Activated CD4-positive, alpha-beta memory T cell treated with anti-CD3 and anti-CD28 coated beads, Interleukin-2, amount 10 ng/mL, durations not matched to agents 7 days and 5 days (primary cell): ENCODE measurements at places on chromosomes 7 and 10. TPM values are rescaled to one million over a fixed set of nuclear protein-coding genes. Genes with fewer than 3 reads are reported as not detected.
A peak's percentile ranks its signal among the peaks of the same experiment; 100 is the strongest.

DNA sequence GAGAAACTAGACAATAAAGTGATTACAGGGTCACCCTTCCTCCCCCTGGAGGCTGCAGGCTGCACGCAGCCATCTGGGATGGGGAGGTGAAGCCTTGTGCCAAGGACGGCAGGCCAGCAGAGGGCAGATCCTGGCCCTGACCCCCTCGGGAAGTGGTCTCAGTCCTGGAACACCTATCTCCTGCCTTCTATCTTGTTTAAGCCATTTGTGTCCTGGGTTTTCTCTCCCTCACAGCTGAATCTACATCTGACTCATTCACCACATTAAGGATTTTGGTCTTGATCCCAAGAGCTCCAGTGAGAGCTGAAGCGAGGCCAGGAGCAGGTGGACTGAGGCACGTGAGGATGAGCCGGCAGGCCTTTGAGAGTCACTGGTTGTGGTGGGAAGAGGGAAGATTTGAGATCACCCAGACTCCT is 16.4 kb upstream of the PARP12 start:
- DNase-seq = no peak

GRCh38 chr7:147771344-147771743 is 819.2 kb upstream of the C7orf33 start:
- no peak for DNase-seq

GRCh38 chr7:147903536-147904218 is 686.9 kb upstream of the C7orf33 start:
- DNase-seq = no peak

- no peak for DNase-seq
Observed at GRCh38 chr10:76879116-76879913, 758.3 kb downstream of the KCNMA1 start.

- no peak for DNase-seq
Observed at GRCh38 chr7:42709284-42709683, 202.6 kb downstream of the C7orf25 start.

DNA sequence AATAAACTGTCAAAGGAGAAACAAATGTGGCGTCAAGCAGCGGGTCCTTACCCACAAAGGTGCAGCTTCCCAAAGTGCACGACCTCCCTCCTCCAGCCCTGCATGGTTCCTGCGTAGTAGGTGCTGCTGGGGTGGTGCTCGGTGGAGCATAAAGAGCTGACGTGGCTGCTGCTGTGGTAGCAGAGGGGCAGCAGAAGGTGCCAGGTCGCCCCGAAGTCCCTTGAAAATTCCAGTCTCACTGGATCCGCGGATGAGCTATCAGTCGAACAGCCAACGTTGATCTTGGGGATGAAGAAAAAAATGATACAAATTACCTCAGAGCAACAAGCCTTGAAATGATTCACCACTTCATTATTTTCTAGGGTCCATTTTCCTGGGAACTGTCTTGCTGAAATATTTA is 105.0 kb upstream of the SLC26A5 start:
- DNase-seq = no peak

GRCh38 chr10:49242604-49243003 is 54.4 kb upstream of the TMEM273 start:
- no peak for DNase-seq

DNA sequence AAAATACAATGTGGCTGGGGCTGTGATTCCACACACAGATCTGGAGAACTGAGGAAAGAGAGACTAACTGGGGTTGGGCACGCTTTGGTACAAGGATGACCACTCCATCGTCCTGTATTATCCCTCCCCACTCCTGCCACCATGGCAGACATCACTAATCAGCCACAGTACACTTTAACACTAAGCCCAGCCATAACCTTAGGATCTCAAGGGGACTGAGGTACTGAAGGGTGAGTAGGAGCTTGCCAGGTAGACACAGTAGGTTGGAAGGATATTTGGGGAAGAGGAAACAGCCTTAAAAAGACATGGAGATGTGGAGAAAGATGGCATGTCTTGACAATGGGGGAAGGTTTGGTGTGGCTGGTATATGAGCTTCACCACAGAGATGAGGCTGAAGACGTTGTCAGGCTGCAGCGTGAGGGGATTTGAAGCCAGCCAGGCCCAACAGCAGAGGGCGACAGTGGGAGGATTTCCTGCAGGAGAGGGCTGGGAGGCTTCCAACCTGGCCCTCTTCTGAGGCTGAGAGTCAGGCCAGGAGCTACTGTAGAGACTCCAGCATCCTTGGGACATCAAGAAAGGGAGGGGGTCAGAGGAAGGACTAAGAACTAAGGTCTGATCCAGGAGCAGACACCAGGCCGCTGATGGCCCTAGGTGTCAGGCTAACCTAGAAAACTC is 58.6 kb upstream of the COL13A1 start:
- peak; percentile 21 for DNase-seq

DNA sequence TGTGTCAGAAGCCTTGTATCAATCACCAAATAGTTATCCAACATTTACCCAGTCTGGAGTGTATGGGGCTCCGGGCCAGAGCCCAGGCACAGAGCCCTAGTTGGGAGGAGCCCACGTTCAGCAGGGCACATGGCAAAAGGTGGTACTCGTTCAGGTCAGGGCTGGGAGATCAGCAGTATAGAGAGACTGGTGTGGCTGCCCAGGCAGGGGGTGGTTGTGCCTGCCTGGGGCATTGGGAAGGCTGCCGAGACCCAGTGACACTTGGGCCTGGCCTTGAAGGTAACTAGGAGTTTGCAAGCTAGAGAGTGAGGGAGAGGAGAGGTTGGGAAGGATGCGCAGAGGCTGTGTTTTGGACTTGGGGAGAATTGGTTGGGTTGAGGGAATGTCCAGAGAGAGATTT is 48.9 kb upstream of the IGFBP3 start:
- no peak for DNase-seq

GRCh38 chr7:73512018-73512780 is 9.9 kb downstream of the BAZ1B start:
- DNase-seq = no peak

DNA sequence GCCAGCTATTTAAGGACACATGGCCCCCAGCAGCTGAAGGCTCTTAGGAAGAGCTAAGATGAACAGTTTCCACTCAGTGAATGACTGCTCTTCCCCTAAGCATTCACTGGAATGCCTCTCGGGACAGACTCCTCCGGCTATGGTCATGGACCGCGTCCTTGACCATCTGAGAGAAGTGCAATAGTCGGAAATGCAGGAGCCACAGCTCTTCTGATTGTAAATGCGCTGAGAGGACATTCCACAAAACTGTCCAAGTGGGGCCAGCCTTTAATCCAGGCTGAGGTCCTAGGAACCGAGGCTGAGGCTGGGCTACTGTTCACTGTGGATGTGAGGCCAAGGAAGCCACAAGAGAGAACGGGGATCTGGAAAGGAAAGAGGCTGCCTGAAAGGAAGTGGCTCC is 162.0 kb upstream of the TMEM72 start:
- DNase-seq = no peak

GRCh38 chr7:106262221-106262881 is 22.4 kb downstream of the NAMPT start:
- DNase-seq = no peak

GRCh38 chr10:60704471-60704870 is 73.8 kb upstream of the CDK1 start:
- DNase-seq = no peak

- DNase-seq = no peak
Observed at GRCh38 chr7:129665013-129665401, 53.5 kb downstream of the NRF1 start.

DNA sequence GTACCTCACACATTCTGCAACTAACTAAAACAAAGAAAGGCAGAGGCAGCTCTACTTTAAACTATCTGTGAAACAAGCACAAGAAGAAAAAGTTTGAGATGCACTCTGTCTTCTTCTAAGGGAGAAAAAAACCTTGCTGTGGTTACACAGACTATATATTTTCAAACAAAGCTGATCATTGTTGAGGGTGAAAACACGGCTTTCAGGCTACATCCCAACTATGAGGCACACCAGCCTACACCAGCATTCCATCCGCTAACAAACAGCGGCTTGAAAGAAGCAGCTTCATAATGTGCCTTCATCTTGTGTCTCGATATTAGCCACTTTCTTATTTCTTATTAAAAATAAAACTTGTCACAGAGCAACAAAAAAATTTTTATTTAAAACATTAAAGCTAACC is 79.1 kb downstream of the USP6NL start:
- DNase-seq = no peak

DNA sequence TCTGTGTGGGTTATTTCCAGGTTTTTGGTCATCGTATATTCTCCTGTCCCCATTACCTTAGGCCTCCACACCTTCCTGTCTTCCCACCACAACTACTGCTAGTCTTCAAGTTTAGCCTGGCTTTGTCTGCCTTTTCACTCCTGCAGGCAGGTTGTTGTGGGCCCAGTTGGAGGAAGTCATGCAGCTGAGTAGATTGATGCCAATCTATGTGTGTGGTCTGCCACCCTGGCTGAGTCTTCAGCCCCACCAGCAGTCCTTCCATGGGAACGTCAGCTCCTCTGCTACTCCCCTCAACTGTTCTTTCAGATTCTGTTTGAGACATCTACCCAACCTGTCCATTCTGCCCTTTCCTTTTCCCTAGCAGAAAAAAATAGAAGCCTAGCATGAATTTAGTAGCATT is 6.3 kb downstream of the RINT1 start:
- no peak for DNase-seq

DNA sequence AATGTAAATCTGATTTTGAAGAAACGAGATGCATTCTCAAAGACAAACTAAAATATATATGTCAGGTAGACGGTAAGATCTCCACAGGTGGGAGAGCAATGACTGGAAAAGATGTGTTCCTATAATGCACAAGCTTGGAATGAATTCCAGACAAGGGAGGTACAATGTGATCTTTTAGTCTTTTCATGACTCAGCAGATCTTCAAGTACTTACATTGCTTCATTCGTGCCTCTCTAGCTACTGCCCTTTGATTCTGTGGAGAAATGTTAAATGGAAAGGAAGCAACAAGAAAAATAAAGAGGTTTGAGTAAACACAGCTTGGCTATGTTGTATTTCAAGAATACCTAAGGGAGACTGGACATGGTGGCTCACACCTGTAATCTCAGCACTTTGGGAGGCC is 106.6 kb downstream of the GAD2 start:
- no peak for DNase-seq

DNA sequence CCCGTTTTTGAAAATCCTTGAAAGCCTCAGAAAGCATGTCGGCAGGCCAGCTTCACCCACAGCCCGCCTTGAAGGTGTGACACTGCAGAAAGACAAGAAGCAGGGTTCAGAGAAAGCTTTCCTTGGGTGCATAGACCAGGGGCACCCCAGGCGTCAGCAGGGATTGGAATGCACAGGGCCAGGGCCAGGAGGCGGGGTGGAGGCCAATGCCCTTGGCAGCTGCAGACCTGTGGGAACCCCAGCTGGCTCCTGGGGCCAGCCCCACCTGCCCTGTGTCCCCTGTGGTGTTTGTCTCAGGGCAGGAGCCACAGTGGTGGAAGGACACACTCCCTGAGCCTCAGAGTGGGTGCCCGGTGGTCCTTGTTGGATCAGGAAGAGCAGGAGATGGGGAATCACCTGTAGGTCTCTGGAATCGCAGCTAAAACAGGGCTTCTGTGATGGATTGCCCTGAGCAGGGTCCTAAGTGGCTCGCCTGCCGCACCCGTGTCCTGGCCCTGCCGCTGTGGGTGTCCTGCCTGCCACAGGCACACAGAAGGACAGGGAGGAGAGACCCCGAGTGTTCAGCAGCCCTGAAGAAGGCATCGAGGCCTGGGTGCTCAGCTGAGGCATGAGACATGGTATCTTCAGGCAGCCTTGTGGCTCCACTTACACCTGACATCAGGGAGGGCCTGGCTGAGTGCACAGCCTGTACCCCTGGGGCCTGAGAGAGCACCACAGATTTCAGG is 32.5 kb downstream of the ANXA8 start:
- no peak for DNase-seq

DNA sequence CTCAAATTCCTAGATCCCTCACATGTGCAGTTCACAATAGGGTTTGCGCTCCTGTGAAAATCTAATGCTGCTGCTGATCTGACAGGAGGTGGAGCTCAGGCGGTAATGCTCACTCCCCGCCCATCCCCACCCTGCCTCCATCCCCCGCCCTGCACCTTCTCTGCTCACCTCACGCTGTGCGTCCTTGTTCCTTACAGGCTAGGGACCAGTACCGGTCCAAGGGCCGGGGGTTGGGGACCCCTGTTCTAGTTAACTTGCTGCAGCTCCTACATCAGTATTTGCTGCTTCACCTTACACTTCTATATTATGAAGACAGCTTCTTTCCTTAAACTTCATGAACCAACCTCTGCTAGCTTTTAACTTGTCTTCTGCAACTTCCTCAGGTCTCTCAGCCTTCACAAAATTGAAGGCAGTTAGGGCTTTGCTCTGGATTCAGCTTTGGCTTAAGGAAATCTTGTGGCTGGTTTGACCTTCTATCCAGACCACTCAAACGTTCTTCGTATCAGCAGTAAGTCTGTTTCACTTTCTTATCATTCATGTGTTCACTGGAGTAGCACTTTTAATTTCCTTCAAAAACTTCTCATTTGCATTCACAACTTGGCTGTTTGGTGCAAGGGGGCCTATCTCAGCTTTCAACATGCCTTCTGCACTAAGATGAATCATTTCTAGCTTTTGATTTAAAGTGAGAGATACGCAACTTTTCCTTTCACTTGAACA is 1.7 kb upstream of the TNKS2 start:
- peak; percentile 66 for DNase-seq

Gene PTPRN2
- total RNA-seq = 4.8 TPM

Gene SPDYE5
- total RNA-seq = not detected

Gene RNF32
- 4.1 TPM for total RNA-seq

Gene LIPN
- not detected for total RNA-seq

Gene PPIF
- 88.4 TPM for total RNA-seq

Gene RNF148
- total RNA-seq = not detected

Gene CEP55
- total RNA-seq = 84.6 TPM

Gene EPO
- total RNA-seq = not detected

Gene KCNIP2
- total RNA-seq = 2.6 TPM

Gene PRXL2A
- total RNA-seq = 5.2 TPM

Gene LIPF
- total RNA-seq = not detected
